ENCODE measurements at places on chromosomes 2 and 18.

DNA sequence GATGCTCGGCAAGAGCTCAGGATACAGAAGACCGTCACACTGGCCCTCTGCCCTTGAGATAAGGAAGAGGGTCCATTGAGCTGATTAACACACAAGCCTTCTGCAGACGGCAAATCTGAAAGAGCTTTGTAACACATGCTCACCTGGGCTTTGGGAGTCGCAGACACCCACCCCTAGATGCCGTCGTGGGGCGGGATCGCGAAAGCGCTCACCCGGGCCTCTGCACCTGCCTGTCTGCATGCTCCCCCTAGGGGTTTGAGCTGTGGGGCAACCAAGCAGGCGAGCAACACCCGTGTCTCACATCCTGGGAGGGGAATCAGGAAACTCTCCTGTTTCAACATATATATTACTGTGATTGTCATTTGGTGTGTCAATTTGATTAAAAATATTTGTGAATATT lies 99.8 kb upstream of the KCNH7 start:
- DNase-seq = no peak

DNA sequence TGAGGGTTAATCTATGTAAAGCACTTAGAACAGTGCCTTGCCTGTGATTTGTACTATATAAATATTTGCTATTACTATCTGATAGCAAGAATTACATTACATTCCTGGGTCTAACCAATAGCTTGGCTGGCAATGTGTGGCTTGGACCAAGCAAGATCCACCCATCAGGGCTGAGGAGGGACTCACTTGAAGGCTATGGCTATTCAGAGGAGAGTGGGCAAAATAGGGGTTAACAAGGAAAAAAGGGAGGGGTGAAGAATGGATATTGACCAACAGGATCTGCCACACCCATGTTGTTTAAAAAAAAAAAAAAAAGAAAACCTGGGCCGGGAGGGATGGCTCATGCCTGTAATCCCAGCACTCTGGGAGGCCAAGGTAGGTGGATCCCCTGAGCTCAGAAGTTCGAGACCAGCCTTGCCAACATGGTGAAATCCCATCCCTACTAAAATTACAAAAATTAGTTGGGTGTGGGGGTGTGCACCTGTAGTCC lies 20.0 kb upstream of the TMBIM1 start:
- DNase-seq = no peak

DNA sequence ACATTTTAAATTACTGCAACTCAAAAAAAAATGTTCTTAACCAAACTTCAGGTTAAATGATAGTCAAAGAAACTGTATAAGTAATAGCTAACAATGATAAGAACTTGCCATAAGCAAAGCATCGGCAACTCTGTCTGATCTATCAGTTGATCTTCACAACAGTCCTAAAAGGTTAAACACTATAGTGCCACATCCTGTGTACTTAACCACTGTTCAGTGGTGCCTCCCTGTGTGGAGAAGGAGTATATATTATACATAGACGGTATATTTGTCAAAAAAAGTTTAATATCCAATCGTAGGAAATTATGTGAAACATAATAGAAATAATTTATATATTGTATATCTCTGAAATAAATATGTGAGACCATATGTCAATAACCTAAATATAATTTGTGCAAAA lies 13.0 kb downstream of the DTNA start:
- DNase-seq = no peak

- DNase-seq = no peak
Measured at GRCh38 chr2:182302972-182303371, 123.9 kb downstream of the PDE1A start.

DNA sequence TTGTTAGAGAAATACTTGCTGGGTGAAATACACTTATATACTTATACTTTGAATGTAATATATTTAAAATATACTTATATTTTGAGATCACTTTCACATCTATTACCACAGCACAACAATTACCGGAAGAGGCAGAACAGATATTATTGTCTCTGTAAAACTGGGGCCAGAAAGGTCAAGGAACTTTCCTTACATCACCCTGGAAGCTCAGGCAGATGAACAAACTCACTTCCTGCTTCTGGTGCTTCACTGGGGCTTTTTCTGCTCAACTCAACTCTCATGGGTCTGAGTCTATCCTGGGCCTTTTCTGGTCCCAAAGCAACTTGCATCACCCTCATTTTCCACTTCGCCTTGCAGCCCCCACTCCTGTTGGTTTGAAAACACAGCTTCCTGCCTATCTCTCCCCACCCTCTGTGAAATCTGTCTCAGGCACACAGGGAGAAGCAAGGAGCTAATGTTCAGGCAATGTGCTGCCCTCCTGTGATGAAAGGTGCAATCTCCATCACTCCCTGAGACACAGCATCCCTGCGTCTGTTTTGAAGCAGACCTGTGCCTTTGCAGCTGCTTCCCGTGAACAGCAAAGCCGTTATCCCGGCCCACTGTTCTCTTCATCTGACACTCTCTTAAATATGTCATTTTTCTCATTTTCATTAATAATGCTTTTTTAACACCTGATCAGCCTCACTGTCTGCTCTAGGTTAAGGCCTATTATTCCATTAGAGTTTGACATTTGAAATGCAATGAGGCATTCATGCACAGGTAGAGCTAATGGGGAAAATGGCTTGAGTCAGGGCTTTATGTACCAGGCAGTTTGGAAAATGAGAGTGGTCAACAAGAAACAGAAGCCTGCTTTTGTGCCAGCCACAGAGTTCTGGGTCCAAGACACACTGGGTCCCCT lies 251.9 kb upstream of the CHAC2 start:
- no peak for DNase-seq

DNA sequence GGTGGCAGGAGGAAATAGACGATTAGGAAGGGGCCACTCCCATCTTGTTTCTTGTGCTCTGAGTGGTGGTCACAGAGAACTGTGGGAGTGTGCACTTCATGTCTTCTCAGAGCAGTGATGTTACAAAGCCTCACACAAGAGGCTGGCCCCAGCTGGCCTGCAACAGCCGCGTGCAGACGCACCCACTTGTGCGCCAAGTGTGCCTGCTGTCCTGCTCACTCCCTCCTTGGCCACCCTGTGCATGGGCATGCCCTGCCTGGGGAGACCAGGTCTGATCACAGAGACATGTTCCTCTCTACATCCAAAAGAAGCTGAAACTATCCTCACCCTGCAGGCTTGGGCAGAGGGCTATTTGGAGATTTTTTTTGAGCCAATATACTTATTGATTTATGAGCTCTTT lies 108.4 kb downstream of the MRO start:
- no peak for DNase-seq

- DNase-seq = no peak
Measured at GRCh38 chr2:32894119-32894728, 52.5 kb upstream of the LTBP1 start.

DNA sequence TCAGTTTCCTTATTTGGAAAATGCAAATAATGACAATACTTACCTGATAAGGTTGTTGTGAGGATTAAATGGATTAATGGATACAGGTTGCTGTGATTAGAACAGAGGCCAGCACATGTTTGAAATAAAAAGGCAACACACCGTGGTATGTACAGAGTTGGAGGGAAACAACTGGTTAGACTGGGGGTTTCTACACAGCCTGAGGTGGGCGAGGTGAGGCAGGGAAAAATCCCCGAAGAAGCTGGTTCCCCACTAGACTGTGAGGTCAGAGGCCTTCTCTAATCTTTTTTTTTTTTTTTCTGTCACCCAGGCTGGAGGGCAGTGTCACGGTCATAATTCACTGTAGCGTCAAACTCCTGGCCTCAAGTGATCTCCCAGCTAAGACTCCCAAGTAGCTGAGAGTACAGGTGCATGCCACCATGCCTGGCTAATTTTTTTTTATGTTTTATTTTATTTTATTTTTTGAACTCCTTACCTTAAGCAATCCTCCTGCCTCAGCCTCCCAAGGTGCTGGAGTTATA lies 1.2 kb upstream of the E2F6 start:
- DNase-seq = no peak

- no peak for DNase-seq
Measured at GRCh38 chr2:156537141-156537540, 101.0 kb downstream of the GPD2 start.

DNA sequence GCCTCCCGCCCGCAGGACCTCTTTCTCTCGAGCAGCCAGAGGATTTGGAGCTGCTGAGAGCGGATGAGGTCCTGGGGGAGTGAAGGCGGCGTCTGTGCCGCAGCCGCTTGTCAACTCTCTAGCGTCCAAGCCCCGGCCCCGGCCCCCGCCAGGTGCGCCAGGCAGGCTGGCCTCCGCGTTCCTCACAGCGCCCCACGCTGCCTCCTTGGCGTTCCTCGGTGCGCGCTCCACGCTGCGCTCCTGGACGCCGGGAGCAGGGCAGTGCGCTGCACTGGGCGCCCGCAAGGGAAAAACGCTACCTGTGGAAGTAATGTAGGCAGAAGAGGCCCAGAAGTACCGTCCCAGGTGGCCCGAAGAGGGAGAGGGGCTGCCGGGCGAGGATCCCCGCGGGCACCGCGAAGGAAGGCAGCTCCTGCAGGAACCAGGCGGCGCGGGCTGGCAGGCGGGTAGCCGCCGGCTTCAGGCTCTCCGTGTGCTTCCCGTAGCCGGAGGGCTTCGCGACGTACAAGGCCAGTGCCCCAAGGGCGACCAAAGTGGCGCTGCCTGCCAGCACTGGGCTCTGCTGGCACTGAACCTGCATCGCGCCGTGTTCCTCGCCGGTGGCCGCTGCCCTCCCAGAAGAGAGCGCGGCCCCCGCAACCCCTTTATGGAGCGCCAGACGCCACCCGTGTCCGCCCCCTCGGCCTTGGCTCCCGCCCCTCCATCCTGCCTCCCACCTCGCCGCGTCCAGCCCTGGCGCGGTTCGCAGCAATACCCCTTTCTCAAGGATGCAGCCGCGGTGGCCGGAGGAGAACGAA lies at the start of gene SRD5A2:
Gene SRD5A2, minus strand, starts transcription at position 618 of the 797 bp plus-strand sequence. Its CDS starts 38 bp downstream, at position 580.
- no peak for DNase-seq

DNA sequence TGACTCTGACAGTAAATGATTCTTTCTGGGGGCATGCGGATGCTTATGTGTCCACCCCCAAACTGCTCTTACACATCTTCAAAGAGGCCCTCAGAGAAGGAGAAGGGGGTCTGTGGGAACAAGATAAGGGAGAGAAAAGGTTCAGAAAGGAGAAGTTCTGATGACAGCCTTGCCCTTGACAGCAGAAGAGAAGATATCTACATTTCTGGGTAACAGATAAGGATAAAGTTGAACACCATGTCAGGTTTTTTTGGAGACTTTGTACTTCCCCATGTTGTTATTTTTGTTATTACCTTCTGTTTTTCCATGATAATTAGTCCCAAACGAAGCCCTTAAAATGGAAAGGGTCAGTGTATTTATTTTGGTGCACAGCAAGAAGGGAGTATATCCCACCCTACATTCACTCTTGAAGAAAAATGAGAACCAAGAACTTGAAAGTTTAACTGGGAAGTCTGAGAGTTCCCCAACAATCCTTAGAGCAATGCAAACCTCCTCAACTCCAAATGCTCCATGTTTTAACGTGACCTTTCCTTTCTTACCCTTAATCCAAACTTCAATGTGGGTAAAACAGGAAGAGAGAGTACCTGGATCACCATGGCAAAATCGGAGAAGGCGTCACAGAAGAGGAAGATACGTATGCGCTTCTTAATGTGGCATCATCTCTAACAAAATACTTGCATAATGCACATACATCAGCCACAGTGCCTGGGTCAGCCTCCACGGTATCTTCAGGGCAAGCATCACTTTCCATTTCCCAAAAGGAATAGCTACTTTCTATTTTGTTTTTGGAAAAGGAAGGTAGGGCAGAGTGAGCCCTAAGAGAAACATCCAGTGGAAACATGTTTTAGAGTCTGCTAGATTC lies 264.6 kb upstream of the STON1 start:
- no peak for DNase-seq

GRCh38 chr18:58578835-58579560 lies 49.9 kb downstream of the ALPK2 start:
- no peak for DNase-seq

GRCh38 chr18:43396266-43396665 lies 119.0 kb upstream of the SYT4 start:
- no peak for DNase-seq

DNA sequence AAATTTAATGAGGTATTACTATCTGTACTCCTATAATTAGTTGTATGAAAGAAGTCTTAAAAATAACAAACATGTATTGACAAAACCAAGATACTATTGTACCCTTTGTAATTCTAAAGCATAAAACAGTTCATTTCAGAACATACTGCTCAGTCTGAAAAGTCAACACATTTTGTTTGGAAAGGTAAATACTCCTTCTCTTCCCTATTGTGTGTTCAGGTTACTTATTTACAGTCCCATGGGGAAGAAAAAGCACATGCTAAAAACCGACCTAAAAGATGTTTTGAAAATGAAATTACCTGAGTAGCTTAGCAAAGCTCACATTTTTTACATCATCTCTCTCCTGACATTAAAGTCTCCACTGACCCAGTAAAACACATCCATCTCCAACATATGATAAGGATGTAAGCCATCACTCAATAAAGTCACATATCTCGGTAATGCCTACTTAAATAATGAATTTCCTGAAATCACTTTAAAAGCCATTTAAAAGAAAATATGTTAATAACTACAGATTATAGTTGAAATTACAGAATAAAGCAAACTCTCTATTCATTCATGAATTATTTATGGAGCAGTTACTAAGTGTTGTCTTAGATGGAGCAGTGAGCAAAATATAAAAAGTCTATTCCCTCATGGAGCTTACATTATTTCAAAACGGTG lies 75.6 kb upstream of the FZD5 start:
- DNase-seq = no peak

DNA sequence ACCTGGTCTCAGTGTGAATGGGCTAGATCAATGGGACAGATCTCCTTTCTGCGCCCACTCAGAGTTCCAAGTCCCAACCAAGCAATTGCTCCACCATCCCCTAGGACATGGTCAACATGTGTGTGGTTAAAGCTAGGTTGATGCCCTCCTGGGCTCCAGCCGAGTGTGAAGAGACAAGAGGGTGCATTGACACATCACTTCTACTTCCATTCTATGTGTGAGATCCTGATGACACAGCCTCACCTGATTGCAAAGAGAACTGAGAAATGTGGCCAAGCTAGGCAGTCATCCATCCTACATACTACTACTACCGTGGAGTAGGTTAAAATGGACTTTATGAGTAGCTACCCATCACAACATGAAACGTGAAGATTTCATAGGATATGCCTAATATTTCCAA lies 106.8 kb downstream of the NCKAP5 start:
- DNase-seq = no peak
